IPS DF 19.7 (cell line): ENCODE measurements at places on chromosomes 4 and X.

DNA sequence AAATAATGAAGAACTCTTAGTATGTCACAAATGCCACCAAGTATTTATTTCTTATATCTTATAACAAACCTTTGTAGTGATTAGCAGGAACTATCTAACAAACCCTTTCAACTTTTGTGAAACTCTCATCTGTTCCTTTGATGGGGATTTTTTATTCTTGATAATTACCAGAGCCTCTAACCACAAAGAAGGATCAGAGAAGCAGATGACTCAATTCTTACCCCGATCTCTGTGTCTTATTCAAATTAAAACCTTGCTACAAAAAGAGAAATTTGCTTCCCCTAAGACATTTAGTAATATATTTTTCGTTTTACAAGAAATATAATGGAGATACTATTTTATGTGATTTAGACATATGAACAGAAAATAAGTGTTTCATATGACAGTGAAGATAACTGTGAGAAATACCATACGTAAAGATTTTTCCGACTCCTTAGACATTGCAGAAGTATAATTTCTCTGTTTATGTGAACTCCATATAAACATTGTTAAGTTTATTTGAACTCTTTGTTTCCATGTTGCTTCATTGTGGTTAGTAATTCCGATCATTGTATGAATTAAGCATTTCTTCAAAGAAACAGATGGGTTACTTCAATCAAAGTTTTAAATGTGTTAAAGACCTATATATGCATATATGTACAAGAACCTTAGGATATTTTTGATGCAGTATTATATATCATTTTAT lies 205.4 kb downstream of the CFAP299 start:
- DNase-seq = no peak

- DNase-seq = no peak
Measured at GRCh38 chr4:37650481-37650880, 35.7 kb downstream of the RELL1 start.

DNA sequence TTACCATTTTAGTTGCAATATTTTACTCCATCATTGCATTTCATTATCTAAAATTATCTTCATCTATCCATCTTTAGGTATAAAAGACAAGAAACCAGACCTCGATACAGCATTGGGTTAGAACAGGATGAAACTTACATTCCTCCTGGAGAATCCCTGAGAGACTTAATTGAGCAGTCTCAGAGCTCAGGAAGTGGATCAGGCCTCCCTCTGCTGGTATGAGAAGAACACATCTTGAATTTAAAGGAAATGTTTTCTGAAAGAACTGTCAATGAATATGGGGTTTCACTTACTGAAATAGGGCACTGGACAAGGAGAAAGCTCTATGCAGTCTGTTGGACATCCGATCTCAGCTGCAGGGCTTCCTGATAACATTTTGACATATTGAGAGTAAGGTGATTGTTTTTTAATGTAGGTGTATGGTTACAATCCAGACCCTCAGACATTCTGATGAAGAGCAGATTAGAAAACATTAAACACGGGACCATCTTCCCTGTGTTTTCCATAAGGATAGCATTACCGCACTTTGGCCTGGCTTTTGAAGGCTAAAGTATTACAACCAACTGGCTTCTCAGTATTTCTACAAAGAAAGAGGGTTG lies 367.2 kb downstream of the BMPR1B start:
- peak; percentile 17 for DNase-seq

- no peak for DNase-seq
Measured at GRCh38 chr4:169975131-169975837, 50.9 kb downstream of the MFAP3L start.

GRCh38 chr4:138537731-138538490 lies 295.8 kb upstream of the SLC7A11 start:
- DNase-seq = no peak

- no peak for DNase-seq
Measured at GRCh38 chr4:124583797-124584196, 128.7 kb downstream of the ANKRD50 start.

DNA sequence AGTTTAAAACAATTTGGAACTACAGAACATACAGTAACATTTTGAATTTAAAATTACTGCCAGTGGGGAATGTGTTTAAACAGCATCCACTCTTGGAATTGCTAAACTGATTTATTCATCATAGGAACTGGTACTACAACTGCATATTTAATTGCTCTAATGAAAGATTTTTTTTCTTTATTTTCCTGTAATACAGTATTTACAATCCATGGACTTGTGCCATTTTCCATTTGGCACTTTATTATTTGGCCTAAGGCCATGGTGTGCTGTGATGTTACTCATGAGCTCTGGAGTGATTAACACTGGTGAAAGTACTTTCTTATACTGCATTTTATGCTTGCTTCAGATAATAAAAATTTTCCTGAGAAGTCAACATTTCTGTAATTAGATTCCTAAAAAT lies 69.7 kb upstream of the NUDT6 start:
- no peak for DNase-seq

DNA sequence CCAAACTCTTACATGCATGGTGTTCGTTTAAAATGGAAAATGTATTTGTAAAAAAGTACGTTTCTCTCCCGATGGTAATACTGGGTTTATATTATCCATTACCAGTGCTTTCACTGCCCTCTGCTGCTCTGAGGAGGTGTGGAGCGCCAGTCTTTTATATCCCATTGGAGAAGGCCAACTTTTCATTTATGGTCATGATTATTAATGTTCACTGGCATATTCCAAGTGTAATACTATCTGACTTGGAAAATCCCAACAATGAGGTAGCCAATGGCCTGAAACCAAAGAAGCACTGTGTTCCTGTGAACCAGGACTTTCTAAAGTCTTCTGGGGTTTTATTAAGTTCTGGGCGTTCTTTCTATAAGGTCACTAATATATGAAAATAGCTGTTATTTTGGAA lies 80.7 kb downstream of the SYNPO2 start:
- DNase-seq = no peak

DNA sequence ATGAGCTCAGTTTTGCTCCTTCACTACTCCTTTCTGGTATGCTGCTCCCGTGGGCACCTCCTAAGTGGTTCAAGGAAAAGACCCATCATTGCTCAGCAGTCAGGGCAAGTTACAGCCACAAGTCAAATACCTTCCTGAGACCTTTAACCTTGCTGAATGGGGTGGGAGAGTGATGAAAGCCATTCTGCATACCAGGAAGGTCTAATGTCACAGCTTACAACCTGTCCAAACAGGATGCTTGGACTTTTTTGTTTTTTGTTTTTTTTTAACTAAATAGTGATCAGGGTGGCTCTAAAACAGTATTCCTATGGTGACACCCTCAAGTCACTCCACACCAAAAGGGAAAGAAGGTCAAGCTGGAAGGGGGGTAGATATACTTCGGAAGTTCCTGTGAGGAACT lies 93.1 kb downstream of the GPC3 start:
- DNase-seq = peak; percentile 25

GRCh38 chrX:35858361-35858760 lies 60.2 kb downstream of the MAGEB16 start:
- no peak for DNase-seq

- DNase-seq = no peak
Measured at GRCh38 chrX:12010436-12010835, 127.8 kb upstream of the FRMPD4 start.

DNA sequence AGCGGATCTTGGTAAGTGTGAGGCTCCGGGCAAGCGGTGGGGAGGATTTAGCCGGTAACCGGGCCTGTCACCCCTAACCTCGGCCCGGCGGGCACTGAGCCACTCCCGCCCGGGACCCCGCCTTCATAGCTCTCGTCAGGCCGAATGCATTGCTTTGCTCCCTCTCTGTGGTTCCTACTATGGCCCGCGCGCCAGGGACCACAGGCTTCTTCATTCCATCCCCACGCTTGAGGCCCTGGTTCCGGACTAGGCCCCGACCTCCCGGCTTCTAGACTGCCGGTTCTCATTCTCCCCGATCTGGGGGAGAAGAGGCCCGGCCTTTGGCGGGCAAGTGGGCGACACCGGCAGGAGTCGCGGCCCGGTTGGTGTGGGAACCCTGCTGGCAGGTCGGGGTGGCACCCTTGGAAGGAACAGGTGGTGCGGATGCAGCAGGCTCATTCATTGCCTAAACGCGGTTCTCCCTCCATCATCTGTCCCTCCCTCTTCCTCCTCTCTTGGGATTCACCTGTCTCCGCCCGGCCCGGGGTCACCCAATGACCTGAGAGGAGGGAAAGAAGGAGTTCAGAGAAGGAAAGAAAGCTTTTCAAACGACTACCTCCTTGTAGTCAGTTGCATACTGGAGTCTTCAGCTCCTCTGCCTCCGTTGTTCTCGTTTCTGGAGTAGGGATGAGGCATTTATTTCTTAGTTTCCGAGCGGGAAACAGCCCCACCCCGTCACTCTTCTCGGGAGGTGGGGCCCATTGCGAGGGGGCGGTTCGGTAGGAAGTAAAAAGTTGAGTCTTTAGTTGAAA lies at the start of gene NDUFC1:
NDUFC1 (minus strand) TSS at position 657 of the 791 bp plus-strand sequence. CDS start 6,679 bp downstream, outside the sequence.
- DNase-seq = no peak

DNA sequence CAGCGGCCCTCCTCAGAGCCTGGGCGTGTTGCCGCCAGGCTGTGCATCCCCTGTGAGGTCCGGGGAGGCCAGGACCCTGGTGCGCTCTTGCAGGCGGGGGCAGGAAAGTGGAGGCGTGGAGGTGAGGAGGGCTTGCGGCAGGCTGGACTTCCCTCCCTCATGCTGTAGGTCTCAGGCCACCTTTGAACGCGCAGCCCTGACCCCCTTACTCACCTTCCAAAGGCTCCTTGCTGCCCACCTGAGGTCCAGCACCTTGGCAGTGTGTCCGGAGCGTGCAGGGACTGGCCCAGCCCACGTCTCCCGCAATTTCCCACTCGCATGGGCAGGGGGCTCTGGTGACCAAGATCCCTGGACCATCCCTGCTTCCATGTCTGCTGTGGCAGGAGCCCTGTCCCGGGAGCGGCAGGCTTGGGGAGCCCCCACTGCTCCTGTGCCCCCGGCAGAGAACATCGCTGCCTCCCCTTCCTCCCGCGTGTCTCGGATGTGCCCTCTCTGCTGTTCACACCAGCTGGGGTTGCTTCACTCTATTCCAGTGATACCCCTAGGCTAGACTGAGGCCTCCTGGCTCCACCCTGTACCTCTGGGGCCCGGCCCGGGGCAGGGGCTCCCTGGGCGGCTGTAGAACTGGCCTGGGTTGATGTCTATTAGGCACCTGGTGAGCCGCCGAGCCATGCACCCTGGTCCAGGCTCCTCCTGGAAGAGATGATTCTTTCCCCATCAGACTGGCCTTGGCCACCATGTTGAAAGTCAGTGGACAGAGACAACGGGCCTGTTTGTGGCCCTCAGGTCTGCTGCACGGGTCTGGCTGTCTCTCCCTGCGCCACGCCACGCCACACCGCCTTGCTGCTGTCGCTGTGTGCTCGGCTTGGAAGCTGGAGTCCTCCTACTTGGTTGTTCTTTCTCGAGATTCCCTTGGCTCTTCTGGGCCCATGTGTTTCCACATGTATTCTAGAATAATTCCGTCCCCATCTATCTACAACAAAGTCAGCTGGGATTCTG lies 95.4 kb upstream of the ADRA2C start:
- no peak for DNase-seq

- no peak for DNase-seq
Measured at GRCh38 chr4:88860586-88860985, 163.0 kb upstream of the NAP1L5 start.

DNA sequence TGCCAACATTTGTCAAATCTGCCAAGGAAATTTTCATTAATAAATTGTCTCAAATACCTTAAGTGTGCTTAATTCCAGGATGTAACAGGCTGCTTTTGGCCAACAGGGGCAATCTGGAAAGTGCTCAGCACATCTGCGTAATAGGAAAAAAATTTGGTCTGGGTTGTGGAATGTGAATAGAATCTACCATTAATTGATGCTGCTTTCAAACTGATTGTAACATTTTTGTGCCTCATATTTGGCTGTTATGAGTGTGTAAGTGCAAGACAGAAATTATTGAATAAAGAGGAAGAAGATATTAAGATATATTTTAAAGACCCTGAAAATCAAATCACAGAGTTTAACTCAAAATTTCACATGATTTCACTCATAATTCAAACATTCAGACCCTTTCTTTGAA lies 41.1 kb downstream of the REELD1 start:
- DNase-seq = no peak

- DNase-seq = no peak
Measured at GRCh38 chr4:138452826-138453225, 210.7 kb upstream of the SLC7A11 start.

DNA sequence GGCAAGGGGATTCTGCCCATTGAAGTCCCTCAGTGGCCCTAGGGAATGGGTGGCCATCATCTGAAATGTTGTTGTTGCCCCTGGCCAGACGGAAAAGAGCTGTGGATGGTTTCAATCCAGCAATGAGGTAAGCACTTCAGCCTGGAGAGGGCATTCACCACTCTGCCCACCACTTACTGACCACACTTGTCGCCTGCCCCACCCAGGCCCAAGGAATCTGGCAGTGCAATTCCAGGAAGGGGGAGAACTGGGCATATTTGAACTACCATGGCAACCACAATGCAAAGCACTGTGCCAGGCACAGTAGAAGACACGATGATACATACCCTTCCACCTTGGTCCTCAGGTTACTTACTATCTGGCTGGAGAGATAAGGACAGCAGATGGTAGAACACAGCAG lies 161.6 kb downstream of the PDGFRA start:
- DNase-seq = no peak

GRCh38 chr4:48939785-48940184 lies 33.2 kb upstream of the OCIAD2 start:
- DNase-seq = no peak

DNA sequence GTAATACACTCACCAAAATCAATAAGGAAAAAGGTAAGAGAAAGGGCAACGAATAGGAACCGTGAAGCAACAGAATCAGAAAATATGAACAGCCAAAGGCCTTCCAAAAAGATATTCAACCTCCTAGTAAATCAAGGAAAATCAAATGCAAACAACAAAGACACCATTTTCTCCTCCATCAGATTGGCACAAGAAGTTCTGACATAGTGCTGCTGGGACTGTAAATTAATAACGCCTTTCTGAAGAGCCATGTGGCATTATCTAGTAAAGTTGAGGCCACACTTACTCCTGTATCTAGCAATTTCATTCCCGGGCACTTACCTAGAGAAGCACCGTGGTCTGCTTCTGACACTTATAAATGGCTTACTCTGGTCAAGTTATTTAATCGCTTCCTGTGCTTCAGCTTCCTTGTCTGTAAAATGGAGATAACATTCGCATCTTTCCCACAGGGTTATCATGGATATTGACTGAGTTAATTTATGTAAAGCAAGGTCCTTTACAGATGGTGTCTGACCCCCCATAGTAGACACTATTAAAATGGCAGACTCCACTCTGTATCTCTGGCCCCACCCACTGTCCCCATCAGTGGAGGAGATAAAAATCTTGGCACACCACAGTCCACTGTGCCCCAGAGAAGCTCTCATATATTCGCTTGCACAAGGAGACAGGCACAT lies 20.5 kb upstream of the ENPP6 start:
- no peak for DNase-seq

- DNase-seq = no peak
Measured at GRCh38 chrX:15143825-15144121, 126.1 kb downstream of the ASB9 start.
